ENCODE measurements at places on chromosomes 7 and 10.

- peak; percentile 70 for DNase-seq
Measured at GRCh38 chr7:50721160-50721559, 61.5 kb downstream of the GRB10 start.

DNA sequence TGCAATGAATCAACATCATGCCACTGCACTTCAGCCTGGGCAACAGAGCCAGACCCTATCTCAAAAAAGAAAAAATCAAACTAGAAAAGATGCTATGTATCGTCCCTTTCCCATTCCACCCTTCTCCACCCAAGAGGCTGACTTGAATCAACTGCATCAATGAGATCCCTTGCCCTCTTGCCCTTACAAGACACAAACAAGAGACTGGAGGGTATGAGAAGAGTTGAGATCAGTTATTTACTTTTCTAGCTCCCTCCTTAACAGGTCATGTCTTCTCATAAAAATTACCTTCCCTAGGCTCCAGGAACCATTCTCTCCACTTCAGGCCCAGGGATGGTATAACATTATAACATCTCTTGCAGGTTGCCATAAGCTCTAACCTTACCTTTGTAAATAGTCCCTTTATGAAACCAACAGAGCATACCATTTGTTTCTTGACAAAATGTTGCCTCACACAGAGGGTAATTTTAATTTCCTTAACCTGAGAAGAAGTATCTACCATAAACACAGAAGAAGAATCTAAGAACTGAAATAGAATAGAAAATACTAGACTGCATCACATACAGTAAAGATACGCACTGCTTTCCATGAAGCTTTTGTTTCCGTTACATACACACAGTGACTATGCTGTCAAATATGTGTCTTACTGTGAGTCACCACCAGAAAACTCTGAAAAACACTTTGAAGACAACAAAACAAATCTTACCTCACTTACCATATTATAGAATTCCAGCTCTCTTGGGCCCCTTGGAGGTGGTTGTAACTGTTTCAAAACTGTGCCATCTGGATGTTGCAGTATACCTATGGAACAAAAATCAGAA, 30.5 kb downstream of the IPMK start:
- DNase-seq: peak; percentile 85

DNA sequence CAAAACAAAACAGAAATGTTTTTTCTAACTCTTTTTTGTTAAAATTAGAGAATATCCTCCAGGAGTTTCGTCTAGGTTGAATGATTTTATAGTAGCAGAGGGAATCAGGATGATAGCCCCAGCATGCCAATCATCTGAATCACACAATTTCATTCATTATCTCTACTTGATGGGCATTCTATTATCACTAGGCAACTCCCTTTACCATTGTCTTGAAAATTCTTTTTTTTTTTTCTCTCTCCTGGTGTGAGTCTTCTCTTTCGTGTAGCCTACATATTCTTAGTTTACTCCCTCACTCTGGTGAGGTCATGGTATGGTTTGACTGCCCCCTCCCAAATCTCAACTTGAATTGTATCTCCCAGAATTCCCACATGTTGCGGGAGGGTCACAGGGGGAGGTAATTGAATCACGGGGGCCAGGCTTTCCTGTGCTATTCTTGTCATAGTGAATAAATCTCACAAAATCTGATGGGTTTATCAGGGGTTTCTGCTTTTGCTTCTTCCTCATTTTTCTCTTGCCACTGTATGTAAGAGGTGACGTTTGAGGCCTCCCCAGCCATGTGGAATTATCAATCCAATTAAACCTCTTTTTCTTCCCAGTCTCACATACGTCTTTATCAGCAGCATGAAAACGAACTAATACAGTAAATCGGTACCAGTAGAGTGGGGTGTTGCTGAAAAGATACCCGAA, 105.0 kb downstream of the OTUD1 start:
- peak; percentile 68 for DNase-seq

- no peak for DNase-seq
Measured at GRCh38 chr10:12377658-12378290, 28.4 kb downstream of the CAMK1D start.

DNA sequence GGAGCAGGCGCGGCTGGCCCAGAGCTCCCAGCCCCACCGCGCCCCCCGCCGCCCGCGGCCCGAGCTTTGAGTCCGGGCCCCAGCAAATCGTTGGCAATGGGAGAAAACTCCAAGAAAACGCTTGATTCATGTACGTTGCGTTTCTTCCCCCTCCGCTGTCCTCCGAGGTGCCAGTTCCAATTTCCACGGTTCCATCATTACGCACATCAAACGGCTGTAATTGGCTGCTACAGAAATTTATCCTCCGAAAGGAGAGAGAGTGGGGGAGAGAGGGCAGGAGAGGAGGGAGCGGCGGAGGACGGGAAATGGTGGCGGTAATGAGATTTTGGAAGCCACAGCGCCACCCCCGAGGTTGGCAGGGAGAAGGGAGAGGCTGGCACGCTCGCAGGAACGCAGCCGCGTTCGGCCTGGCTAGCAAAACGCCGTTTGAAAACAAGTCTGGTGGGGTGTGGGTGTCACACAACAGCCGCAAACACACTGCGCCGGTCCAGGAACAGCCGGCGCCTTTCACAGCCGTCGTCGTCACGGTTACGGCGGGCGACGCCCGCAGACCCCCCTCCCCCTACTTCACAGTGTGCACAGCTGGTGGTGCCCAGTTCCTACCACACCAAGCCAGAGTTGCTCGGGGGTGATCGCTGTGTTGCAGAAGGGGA, 57.5 kb downstream of the UNCX start:
- DNase-seq: no peak

GRCh38 chr7:36306222-36306621, 83.4 kb upstream of the ANLN start:
- no peak for DNase-seq

- no peak for DNase-seq
Measured at GRCh38 chr7:107394276-107394675, 75.6 kb upstream of the GPR22 start.

DNA sequence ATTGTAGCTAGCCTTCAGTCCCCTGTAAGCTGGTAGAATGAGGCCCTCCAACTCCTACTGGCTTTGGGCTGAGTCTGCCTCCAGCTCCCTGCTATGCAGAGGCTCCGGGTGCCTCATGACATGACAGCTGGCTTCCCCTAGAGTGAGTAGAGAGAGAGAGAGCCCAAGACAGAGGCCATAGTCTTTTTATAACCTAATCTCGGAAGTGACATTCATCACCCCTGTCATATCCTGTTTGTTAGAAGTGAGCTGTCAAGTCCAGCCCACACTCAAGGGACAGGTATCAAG, 53.9 kb upstream of the CTBP2 start:
- DNase-seq: no peak
